Left colon (tissue), 2 donors: ENCODE measurements at places on chromosomes 16 and 17. TPM values are rescaled to one million over a fixed set of nuclear protein-coding genes. Genes with fewer than 3 reads are reported as not detected.

GRCh38 chr17:7429722-7430121, 1.1 kb downstream of the SPEM3 start:
- DNase-seq: no peak

GRCh38 chr17:65423346-65424140, 137.9 kb downstream of the AXIN2 start:
- DNase-seq: no peak

DNA sequence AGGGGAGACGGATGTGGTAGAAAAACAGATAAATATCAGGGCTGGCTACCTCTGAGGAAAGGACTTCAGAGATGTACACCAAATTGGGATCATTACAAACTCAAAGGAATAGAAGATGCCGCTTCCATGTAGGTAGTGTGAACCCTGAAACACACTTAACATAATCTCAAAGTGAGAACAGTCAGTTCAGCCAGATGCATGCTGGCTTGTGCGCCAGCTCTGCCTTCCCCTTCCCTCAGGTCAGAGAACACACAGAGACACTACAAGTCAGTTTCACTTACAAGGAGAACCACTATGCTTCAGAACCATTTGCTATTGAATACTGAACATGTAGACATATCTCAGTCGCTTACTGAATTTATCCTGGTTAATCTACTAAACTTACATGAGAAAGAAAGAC, 176.0 kb upstream of the AXIN2 start:
- DNase-seq: no peak

GRCh38 chr16:65658349-65658748, 536.5 kb upstream of the CDH11 start:
- no peak for DNase-seq

DNA sequence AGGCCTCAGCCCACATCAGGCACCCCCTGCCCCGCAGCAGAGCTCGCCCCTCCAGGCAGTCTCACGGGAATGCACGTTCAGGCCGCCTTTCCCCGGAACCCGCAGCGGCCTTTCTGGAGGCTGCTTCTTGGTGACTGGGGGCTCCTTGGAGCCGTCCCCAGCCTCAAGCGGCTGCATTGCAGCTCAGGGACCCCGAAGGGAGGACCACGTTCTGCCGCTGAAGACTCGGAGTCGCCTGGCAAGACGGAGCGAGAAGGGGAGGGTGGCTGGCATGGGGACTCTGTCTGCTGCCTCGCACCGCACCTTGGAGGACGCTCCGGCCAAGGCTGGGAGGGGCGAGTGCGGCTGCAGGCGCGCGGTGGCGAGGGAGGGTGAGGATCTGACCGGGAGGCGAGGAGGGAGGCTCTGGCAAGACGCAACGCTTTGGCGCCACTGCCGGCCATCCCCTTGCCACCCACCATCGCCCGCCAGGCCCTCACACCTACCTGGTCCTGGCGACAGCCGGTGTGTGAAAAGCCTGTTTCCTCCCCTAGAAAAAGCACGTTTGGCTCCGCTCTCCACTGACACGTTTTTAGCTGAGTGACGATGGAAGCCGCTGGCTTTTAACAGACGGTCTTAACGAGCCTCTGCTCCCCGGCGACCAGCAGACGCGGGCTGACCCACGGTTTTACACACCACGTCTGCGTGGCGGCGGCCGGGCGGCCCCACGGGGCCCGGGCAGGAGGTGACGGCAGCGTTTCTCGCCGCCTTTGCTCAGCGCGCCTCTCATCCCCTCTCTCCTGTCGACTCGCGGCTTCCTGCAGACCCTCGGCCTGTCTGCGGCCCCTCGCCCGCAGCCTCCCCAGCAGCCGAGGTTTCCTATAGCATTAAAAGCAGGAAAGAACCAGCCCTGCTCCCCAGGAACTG, 16.7 kb upstream of the GNG13 start:
- DNase-seq: no peak

AANAT gene
- not detected for total RNA-seq
